Caudate nucleus (tissue), 63 donors: ENCODE measurements at places on chromosomes 7 and 10.

GRCh38 chr10:86506062-86506461, 15.5 kb downstream of the WAPL start:
- DNase-seq, result no peak

DNA sequence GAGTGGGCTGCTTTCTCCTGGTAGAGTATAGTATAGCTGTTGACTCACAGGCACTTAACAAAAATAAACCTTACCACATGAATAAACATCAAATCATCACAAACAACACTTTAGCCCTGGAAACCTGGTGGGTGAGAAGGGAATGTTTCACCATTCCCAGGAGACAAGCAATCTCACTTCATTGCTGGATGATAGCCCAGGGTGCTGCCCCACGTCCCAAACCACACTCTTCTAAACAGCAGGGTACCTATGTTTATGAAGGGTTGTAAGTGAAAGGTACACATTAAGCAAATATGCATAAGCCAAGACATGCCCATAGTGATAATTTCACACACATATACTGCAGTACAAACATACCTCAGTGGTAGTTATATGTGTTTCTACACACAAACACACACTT, 276.2 kb downstream of the FGFR2 start:
- DNase-seq, result no peak

DNA sequence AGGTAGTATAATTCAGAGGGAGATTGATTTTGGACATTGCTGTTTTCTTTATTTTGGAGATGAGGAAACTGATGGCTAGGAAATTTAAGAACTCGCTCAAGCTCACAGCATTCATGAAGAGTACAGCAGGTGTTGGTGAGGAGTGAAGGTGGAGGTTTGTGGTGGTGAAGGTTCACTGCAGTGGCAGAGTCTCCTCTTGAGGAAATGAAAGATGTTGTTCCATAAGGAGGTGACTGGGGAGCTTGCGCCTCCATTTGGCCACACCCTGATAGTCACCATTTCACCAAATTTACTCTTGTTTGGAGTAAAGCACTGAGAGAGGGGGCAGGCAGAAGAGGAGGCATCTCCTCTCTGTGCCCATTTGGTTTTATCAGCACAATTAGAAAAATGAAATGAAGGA, 46.4 kb upstream of the TARP start:
- no peak for DNase-seq

- DNase-seq, result no peak
Measured at GRCh38 chr10:93749218-93749799, 8.4 kb upstream of the LGI1 start.

GRCh38 chr7:22823142-22823497, 471 bp upstream of the TOMM7 start:
- no peak for DNase-seq

GRCh38 chr7:35253460-35253709, 515 bp downstream of the TBX20 start:
- DNase-seq, result no peak

DNA sequence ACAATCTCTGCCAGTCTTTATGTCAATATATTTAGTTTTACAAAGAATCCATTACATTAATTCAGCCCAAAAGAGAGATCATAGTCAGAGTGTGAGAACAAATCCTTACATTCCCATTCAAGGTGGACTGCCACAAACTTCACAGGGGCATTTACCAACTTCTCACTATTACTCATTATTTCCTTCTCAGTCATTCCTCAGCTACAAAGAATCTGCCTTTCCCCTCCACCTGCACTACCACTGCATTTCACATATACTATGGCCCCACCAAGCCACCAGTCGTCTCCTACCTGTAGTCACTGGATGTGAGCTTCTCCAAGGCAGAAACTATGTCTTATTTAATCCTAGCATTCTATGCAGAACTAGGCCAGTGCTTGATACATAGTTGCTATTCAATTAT, 94.3 kb downstream of the USP6NL start:
- DNase-seq, result no peak

- no peak for DNase-seq
Measured at GRCh38 chr7:111174510-111174909, 83.6 kb downstream of the LRRN3 start.

- DNase-seq, result no peak
Measured at GRCh38 chr7:19982841-19983835, 209.7 kb upstream of the TMEM196 start.

- no peak for DNase-seq
Measured at GRCh38 chr7:15043931-15044330, 141.4 kb upstream of the DGKB start.
